Heart left ventricle (tissue), 16 donors: ENCODE measurements at places on chromosomes 7 and 10. TPM values are rescaled to one million over a fixed set of nuclear protein-coding genes. Genes with fewer than 3 reads are reported as not detected.

DNA sequence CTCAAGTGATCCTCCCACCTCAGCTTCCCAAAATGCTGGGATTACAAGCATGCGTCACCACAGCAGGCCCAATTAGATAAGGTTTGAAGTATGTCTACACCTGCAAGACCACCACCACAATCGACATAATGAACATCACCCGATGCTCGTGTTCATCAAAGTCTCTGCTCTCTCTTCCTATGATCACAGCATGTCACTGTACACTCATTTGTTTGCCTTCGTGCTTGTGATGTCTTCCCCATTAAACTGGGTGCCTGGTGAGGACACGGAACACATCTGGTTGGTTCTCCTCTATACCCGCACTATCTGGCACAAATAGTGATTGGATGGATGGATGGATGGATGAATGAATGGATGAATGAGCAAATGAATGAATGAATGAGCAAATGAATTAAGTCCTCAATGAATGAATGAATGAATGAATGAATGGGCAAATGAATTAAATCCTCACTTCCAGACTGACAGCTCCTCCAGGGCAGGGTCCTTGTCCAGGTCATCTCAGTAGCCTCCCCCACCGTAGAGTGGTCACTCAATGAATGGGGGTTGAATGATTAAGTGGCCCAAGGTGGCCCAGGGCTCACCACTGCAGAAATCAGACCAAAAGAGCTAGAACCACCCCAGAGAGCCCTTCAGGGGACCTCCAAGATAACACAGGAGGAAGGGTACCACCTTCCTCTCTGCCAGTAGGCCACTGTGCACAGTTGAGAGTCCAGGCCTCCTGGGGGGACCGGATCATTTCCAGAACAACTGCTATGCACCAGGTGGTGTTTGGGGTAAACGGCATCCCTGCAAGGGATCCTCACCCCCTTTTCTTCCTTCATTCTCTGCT lies 101.9 kb upstream of the TNRC18 start:
- no peak for DNase-seq

DNA sequence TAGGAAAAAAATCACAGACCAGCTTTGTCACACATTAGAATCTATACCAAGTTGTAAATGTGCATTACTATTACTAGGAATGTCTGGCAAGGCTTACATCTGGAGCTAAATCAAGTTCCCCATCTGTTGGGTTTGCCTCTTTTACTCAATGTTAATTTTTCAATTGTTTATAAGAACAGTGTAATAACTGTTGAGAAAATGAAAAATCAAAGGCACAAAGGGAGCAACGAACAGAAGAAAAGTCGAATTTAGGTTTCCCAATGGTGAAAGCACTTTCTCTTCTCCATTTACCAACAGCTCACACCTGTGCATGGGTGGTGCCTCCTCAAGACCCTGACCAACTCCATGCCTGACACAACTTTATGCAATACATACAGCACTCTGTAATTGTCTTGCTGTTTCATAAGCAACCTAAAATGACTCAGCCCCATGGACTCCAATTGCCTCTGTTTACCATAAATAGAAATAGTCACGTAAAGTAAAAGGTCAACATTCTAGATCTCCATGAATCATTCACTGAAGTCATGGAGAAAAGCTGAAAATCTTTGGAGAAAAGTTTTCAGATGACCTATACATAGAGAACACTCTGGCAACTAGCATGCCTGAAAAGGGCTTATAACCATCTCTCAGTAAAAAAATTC lies 95.5 kb upstream of the KCNIP2 start:
- no peak for DNase-seq

TMEM178B gene
- 15.8 TPM for total RNA-seq

MYOF gene
- 21.2 TPM for total RNA-seq

DNA sequence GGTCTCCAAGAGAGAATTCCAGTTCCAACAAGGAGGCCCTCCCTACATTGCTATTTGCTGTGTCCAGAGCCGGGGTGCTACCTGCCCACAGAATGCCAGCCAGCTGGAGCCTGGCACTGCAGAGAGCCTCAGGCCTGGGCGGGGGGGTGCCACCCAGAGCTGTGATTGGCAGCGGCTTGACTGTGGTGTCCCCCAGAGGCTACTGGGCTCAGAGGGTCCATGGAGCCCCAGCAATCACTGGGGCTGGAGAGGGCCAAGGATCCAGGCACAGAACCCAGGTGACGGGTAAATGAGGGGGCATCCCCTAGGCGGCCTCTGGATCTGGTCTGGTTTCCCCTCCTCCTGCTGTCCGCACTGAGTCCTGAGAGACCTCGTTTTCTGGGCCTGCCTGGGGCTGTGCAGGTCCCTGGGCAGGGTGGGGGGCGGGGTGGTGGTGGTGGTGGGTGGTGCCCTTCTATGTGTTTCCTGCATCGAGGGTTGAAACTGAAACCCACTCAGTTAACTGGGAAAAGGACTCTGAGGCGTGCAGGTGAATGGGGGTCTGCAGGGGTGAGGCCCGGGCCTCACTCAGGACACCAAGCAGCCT lies 12.6 kb downstream of the DPYSL4 start:
- no peak for DNase-seq

NUTM2A gene
- 1.6 TPM for total RNA-seq

- no peak for DNase-seq
Observed at GRCh38 chr10:90860790-90861189, 3.0 kb upstream of the HTR7 start.
